CD4-positive, alpha-beta T cell treated with Interferon gamma for 1 hour (primary cell): ENCODE measurements at places on chromosomes 11 and 22.

DNA sequence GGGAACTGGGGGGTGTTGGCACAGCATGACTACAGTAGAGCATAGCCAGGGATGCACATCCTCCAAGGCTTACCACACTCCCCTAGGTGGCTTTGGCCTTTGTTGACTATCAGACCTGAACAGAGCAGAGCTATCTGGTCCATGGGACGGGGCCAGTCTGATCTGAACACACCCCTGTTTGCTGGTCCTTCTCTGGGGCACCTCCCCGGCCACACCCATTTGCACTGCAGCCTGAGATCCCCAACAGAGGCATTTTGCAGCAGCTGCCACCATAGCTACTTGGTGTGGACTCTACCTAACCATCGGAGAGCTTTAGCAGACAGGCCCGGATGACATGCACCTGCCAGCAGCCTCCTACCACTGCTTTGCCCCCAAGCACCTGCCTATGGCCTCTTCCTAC lies 75.8 kb upstream of the NOX4 start:
- DNase-seq: no peak

DNA sequence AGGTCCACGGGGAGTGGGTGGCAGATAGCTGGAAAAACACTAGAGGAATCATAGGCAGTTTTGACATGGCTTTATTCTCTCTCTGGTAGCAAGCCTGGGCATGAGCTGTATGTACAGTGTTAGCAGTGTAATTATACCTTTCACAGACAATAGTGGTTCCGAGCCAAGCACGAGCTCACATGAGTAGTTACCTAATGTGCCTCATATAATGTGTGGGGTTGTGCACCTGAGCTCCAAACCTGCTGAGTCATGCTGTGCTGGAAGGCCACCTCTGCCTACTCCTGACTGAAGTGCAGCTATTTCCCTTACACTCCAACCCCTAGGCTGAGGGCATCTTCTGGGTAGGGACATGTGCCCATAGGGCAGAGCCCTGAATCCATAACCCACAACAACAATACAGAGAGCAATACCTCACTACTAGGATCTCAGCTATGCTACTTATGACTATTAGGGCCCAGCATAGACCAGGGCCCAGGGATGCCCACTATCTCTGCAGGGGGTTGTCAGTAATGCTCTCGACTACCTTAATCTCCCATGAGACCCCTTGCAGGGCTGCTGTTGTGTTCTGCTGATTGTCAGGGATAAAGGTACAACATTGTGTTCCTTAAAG lies 432.1 kb downstream of the DYNC2H1 start:
- no peak for DNase-seq

GRCh38 chr22:50507421-50507990 lies at the start of gene LMF2:
Gene LMF2, minus strand, starts transcription at chr22:50507702. Its CDS starts 27 bp downstream, at chr22:50507675.
- DNase-seq: peak; percentile 92

DNA sequence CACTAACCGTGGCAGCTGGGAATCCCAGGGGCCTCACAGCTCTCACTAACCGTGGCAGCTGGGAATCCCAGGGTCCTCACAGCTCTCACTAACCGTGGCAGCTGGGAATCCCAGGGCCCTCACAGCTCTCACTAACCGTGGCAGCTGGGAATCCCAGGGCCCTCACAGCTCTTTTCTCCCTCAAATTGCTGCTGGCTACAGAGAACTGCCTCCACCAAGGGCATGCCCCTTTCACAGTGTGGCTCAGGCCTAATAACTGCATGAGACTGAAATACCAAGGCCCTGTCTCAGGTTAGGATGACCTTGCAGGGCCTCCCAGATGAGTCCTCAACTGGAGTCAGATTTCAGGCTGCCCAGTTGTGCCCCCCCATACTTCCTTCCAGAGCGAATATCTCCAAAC lies 35.1 kb upstream of the GGTLC2 start:
- no peak for DNase-seq

GRCh38 chr22:18088825-18089568 lies 11.2 kb downstream of the PEX26 start:
- no peak for DNase-seq

DNA sequence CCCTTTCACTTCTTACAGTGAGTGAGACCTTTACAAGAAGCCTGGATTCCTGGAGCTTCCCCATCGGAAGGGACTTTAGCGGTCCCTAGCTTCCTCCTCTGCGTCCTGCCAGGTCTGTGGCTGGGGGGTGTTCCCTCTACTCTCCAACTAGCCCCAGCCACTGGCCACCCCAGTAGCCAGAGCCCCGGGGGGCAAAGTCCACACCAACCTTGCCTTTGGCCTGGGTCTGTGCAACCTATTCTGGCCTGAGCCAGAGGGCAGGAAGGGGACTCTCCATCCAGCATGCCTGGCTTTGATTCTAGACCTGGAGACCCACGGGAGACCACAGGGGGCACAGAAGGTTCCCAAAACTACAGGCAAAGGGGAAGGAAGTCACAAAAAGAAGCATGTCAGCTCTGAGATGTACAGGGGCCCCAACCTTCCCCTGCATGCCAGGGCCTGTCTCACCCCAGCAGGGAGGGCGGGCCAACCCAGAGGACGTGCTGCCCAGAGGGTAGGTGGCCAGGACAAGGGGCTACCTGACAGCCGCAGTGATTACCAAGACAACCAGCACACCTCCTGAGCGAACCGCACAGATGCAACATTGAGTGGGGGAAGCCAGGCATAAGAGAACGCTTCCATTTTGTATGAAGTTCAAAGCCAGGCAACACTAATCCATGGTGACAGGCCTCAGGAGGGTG lies 52.4 kb downstream of the DSCAML1 start:
- no peak for DNase-seq

DNA sequence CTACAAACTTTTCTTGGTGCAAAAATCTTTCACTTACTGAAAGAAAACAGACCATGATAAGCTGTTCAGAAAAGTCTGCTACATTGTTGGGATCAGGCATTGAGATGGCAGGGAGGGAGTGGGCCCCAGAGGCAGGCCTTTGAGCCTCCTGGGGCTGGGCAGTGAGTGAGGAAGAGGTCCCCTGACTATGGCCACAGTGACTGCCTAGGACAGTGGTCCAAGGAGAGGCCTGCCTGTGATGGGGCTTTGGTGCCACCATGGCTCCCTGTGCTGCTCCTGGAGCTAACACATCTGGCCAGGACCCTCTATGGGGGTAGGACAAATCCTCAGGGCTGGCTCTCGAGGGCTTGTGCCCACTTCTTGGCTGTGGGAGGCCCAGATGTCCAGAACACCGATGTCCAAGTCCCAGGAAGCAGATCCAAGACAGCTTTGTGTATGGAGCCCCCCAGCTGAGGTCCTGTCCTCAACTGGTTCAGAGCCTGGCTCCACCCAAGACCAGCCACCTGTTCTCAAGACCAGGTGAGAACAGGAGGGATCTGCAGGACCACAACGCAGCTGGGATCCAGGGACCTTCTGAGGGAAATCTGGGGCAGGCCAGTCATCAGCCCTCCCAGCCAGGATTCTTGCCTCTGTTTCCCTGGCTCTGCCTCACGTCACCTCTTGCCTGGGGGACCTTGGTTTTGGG lies 36.9 kb downstream of the PPM1F start:
- no peak for DNase-seq

GRCh38 chr22:17359501-17359900 lies 9.8 kb upstream of the CECR2 start:
- no peak for DNase-seq

GRCh38 chr11:14248580-14248981 lies 110.4 kb downstream of the RRAS2 start:
- no peak for DNase-seq

- peak; percentile 93 for DNase-seq
These were observed at the start of gene CEP126 for GRCh38 chr11:101914738-101915426. Gene CEP126, plus strand, starts transcription at chr11:101915010. Its CDS starts 275 bp downstream, at chr11:101915285.

- DNase-seq: peak; percentile 73
These were observed at the start of gene CD6 for GRCh38 chr11:60971520-60971919. Gene CD6, plus strand, starts transcription at chr11:60971680. Its CDS starts 186 bp downstream, at chr11:60971866.

DNA sequence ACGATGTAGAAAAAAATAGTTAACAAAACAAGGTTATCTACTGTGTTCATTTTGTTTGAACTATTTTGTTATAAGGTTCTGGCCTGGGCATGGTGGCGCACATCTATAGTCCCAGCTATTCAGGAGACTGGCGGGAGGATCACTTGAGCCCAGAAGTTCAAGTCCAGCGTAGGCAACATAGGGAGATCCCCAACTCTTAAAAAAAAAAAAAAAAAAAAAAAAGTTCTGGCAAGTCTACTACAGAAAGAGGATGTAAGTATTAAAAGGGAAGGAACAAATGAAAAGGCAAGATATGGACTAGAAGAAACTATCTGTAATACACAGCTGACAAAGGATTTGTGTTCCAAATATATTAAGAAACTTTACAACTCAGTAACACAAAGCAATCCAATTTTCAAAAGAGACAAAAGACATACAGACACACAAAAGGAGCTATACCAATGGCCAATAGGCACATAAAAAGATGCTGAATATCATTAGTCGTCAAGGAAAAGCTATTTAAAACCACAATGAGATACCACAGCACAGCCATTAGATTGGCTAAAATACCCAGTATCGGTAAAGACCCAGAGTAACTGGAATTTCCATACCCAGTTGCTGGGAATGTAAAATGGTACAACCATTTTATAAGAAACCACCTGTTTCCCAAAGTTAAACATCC lies 27.4 kb downstream of the RRAS2 start:
- DNase-seq: no peak

GRCh38 chr11:117833401-117833891 lies 8.9 kb upstream of the FXYD2 start:
- no peak for DNase-seq

GRCh38 chr11:11076276-11076675 lies 218.4 kb upstream of the ZBED5 start:
- DNase-seq: no peak

GRCh38 chr22:27175974-27176373 lies 518.6 kb downstream of the MIAT start:
- DNase-seq: no peak
